CD4-positive, alpha-beta T cell treated with Interferon gamma for 1 hour (primary cell): ENCODE measurements at places on chromosomes 11 and 22.

DNA sequence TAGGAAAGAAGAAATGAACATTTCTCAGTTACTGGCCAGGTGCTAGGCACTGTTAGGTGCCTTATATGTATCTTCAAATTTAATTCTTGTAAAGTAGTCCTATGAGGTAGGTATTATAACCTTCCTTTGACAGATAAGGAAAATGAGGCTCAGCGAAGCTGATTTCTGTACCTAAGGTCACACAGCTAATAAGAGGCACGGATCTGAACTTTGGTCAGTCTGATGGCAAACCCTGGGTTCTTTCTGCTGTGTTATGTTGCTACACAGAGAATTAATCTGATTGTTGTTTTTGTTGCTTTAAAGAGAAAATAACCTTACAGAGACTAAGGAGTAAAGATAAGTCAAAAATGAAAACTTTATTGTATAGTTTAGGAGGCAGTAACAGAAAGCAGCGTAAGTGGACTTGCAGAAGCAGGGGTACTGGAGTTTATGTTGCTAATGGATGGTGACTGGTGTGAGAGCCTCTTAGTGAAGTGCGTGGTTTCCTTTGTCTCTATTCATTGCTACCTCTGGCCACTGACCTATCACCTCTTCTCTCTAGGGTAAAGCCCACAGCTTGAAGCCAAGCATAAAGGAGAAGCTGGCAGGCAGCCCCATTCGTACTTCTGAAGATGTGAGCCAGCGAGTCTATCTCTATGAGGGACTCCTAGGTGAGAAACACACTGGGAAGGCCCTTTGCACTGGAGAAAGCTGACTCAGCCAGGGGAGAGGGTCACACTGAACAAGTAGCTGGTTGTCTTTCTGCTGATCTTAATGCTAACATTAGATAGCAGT, 38.3 kb downstream of the MADD start:
- DNase-seq: no peak

DNA sequence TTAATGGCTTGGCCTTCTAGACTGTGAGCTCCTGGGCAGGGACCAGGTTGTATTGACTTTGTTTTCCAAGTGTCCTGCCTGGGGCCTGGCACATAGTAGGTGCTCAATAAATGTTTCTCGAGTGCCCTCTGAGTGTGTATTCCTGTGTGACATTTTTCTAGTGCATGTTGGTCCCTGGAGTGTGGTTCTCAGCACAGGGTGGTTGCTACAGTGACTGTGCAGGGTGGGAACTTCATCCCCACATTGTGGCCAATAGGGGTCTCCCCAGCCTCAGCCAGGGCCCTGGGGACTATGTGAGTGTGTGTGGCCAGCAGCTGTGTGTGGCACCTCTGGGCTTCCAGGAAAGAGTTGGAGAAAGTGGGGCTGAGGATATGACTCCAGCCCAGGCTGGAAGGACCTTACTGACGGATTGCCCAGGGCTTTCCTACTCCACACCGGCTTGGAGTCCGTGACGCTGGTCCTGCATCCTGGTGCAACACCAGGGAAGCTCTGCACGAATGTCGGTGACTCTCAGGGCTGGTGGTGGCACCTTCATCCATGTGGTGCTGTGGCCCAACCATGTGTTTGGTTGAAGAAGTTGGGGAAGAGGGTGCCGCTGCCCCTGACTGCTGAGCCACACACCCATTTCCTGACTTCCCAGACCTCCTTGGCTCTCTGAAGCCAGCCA, 9.0 kb upstream of the MARK2 start:
- no peak for DNase-seq

GRCh38 chr22:20494978-20495860, at the start of gene KLHL22:
Gene KLHL22 (minus strand): TSS chr22:20495795. CDS start chr22:20489211, 6,584 bp downstream.
- no peak for DNase-seq

- no peak for DNase-seq
Measured at GRCh38 chr11:86431258-86431657, 56.6 kb downstream of the CCDC81 start.

DNA sequence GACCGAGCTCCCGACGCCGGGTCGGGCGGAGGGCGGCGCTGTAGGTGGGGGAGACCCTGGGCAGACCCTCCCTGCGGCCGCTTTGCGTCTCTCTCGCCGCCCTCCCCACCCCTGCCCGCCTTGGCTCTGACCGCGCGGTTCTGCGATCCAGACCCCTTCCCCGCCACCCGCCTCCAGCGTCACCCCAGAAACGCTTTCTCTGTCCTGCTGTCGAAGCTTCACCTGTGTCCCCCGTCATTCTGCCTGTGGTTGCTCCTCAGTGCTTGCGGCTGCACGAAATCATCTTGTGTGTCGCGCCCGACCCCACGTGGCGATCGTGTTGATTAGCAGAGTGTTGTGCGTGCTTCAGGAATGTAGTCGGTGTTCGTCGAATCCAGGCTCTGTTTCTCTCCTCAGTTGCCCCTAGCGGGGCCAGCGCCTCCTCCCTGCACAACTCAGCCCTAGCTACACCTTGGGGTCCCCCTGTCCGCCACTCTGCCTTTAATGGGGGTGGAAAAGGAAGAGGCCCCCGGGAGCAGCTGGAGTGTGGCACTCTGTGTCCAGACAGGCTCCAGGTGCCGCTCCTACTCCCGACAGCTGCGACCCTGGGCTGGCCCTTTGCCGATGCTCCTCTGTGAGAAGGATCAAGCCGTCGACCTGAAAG, 851 bp downstream of the PTDSS2 start:
- DNase-seq: peak; percentile 83

- no peak for DNase-seq
Measured at GRCh38 chr22:31968022-31968421, 23.7 kb downstream of the YWHAH start.

DNA sequence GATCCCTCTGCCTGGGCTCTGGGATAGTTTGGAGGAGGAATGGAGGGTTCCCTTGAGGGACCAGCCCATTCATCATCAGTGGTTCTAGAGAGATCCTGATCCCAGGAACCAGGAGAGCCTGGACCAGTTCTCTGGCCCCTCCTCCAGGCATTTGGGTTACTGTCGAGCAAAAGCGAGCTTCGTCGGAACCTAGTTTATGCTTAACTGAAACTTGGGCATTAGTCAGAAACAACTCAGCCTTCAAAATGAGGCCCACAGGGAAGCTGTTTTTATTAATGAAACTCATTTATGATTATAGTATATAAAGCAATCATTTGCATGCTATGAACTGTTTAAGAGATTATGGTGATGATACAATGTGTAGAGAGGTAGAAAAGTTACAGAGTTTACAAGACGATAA, 61.4 kb downstream of the LIF start:
- no peak for DNase-seq

- DNase-seq: no peak
Measured at GRCh38 chr22:37312549-37313183, 30.4 kb downstream of the CYTH4 start.

GRCh38 chr11:40161854-40162410, 1297.5 kb downstream of the LRRC4C start:
- no peak for DNase-seq
